Pancreas (tissue), 10 donors: ENCODE measurements at places on chromosomes 11 and 22. TPM values are rescaled to one million over a fixed set of nuclear protein-coding genes. Genes with fewer than 3 reads are reported as not detected.

Gene MFRP
- total RNA-seq, result not detected

Gene OR51L1
- not detected for total RNA-seq

Gene TRPT1
- 28.6 TPM for total RNA-seq

Gene MYEOV
- total RNA-seq, result 3.0 TPM

Gene EHF
- total RNA-seq, result 32.5 TPM

- DNase-seq, result no peak
Observed at GRCh38 chr11:62013537-62014476, 46.4 kb upstream of the FTH1 start.

- DNase-seq, result no peak
Observed at GRCh38 chr11:34242037-34242625, 115.7 kb downstream of the ABTB2 start.

DNA sequence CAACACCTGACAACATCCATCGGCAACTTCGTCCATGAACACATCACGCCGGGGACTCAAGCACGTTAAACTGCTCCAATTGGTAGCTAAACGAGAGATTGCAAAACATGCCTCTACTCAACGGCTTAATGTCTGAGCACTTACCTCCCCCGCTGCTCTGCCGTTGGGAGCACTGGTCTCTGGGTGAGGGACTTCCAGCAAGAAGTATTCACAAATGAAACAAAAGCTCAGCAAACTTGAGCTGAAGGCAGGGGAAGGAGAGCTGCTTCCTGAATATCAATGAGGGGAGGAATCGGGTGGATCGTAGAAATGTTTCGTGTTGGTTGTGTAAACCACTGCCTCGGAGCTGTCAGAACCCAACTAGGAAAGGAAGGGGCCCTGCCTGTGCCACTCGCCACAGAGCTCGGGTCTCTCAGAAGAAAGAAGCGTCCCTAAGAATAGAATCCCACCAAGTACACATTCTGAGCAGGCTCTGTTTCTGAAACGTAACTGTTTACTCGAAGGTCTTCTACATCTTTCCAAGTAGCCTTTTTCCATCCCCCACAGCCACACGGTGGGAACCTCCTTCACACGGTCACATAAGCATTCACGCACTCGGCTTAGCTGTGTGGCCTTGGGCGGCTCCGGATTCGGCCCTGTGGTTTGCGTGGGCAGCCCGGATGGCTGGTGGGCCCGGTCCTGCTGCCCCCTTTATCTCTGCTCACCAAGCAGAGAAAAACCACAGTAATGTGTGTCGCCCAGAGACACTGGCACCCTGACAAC is at the start of gene MLC1:
Gene MLC1, minus strand, starts transcription at position 216 of the 762 bp plus-strand sequence. CDS start 524 bp downstream, outside the sequence.
- DNase-seq, result no peak

DNA sequence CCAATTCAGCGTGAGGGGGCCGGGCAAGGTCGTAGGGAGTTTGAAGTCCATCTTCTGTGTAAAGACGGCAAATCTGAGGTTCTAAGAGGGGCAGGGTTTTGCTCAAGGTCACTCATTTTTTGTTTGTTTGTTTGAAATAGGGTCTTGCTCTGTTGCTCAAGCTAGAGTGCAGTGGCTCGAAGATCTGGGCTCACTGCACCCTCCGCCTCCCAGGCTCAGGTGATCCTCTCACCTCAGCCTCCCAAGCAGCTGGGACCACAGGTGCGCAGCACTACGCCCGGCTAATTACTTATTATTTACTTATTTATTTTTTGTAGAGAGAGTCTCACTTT is 355 bp upstream of the AP1B1 start:
- DNase-seq, result no peak

GRCh38 chr11:122007601-122008071 is 108.4 kb downstream of the BLID start:
- DNase-seq, result no peak

GRCh38 chr22:37459206-37459605 is 27.0 kb downstream of the MFNG start:
- no peak for DNase-seq

DNA sequence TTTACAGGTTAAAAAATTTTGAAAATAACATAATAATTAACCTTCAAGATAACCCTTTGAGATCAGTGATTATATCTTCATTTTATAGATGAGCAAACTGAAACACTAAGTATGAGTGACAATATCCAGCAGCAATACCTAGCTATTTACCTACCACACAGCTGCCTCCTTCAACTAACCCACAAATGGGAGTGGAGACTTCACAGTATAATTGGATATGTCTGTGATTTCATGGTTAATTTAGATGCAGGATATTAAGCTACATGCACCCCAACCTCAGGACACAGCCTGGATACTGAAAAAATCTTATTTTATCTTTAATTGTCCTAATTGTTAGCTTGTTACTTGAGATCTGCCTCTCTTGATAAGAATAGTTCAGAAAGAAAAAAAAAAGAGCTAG is 297.2 kb upstream of the ANO5 start:
- no peak for DNase-seq

DNA sequence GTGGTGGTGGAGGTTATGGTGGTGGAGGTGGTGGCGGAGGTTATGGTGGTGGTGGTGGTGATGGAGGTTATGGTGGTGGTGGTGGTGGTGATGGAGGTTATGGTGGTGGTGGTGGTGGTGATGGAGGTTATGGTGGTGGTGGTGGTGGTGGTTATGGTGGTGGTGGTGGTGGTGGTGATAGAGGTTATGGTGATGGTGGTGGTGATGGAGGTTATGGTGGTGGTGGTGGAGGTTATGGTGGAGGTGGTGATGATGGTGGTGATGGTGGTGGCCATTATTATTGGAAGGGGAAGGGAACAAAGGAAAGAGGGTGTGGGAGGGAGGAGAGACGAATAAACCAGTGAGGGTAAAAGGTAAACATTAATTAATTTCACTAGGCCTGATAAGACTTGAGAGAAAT is 53.5 kb upstream of the TCF20 start:
- no peak for DNase-seq

- DNase-seq, result no peak
Observed at GRCh38 chr22:43878831-43879550, 12.8 kb downstream of the PNPLA5 start.
